PC-3 (cell line): ENCODE measurements at places on chromosomes 2 and 18. TPM values are rescaled to one million over a fixed set of nuclear protein-coding genes. Genes with fewer than 3 reads are reported as not detected.

GRCh38 chr2:58319481-58319880, 78.4 kb upstream of the FANCL start:
- peak; percentile 26 for DNase-seq

- peak; percentile 49 for DNase-seq
Measured at GRCh38 chr2:182133195-182133891, 147.7 kb downstream of the PPP1R1C start.

DNA sequence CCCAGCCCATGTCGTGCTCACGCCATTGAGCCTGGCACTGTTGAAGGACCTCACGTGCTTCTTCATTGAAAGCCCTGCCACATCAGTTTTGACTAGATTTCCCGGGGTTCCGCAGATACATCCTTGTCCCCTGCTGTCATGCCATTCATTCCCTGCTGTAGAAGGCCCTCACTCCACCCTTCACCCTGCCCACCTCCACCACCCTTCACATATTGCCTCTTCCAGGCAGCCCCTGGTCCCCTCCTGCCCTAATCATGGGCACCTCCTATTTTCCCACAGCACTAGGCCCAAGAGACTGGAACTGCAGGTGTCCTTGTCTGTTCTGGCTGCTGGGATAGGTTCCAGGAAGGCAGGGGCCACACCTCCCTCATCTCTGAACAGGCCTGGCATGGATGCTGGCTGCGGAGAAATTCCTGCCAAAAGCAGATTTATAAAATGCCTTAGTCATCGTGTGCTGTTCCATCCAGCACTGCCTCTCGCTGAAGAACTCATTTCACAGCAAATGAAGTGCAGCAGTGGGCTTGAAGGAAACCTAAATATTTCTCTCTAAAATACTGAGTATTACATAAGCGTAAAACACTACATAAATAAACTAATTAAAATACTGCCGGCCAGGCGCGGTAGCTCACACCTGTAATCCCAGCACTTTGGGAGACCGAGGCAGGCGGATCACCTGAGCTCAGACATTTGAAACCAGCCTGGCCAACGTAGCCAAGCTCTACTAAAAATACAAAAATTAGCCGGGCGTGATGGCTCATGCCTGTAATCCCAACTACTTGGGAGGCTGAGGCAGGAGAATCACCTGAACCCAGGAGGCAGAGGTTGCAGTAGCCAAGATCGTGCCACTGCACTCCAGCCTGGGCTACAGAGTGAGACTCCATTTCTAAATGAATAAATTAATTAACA, 38.4 kb downstream of the EIF4E2 start:
- DNase-seq = peak; percentile 94

DNA sequence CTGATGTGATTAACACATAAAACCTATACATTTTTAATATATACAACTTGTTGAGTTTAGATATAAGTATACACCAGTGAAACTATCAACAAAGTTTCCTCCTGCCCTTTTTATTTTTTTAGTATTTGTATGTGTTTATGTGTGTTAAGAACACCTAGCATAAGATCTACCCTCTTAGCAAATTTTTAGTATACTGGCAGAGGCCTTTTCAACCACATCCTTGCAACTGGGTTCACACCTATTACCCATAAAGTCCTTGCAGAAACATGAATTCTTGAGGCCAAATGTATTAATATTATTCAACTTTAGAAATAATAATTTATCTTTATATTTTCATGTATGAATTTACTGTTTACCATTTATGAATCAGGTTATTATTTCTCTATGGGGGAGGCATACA, 119.7 kb upstream of the CRIM1 start:
- DNase-seq = no peak

- DNase-seq = no peak
Measured at GRCh38 chr2:42809131-42809818, 16.9 kb upstream of the HAAO start.

GRCh38 chr2:223041527-223042109, 10.4 kb upstream of the KCNE4 start:
- DNase-seq = peak; percentile 86

The REG3G gene
- not detected in 2 replicates for total RNA-seq

DNA sequence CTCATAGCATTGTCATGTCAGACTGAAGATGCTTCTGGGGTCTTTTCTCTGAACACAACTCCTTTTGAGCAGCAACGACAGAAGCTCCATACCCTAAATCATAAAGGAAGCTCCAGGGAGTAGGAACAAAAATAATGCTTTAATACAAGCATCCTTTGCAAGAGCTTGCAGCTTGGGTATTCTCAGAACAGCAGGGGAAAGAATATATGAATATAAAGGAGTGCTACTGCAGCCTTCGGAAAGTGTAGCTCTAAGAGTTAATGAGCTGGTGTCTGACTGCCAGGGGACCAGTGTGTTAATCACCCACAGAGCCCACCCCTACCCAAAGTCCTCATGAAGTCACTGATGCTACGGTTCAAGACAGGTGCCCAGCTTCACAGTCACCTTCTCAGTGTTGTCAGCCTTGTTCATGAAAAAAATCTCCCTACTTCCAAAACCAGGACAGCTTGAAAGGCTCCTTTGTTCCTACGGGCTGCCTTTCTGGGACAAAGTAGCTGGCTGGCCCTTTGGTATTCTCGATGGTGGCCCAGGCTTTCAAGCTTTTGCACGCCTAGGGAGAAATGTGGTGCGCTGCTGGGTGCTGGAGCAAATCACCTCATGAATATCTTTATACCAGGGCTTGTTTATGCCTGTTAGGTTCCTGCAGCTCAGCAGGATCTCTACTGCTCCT, 259.7 kb downstream of the CMPK2 start:
- no peak for DNase-seq

GRCh38 chr2:125224830-125225229, 1199.7 kb downstream of the CNTNAP5 start:
- no peak for DNase-seq

GRCh38 chr2:137963535-137964065, 673 bp upstream of the HNMT start:
- DNase-seq = no peak

GRCh38 chr2:9370746-9371145, 52.6 kb downstream of the ITGB1BP1 start:
- DNase-seq = no peak

The IRS1 gene
- total RNA-seq = 38.8 and 43.8 TPM in 2 replicates

DNA sequence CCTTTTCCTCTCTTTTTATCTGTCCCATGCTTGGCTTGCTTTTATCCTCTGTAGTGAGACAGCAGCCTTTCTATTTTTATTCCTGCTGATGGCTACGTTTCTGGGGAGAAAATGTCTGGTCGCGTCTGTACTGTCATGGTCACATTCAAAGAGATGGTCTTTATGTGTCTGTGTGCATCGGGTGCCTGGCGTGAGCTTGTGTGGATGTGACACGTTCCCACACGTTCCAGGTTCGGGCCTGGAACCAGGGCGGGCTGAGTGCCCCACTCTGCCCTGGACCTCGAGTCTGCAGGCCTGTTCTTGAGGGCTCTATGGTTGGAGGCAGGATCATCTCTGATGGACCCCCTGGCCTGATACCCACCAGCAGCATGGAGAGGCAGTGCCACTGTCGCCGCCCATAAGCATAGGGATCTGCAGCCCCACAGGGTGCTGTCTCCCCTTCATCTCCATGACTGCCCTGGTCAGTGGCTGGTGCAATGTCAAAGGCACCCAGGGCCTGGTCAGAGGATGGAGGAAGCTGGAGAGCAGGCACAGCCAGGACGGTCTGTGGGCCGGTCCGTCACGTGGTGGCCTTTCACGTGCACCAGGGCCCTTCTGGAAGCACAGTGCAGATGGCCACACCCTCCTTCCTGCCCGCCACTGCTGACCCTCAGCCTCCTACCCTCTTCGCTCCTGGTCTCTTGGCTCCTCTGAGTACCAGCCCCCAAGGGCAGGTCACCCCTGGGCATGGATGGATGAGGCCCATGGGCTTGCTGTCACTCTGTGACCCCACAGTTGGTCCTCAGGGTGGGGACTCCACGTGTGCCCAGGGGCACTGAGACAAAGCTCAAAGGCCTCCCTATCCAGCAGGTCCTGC, 149.2 kb upstream of the TWIST2 start:
- DNase-seq = no peak

The MALL gene
- total RNA-seq = 123 and 136 TPM in 2 replicates

The RESP18 gene
- not detected in 2 replicates for total RNA-seq

DNA sequence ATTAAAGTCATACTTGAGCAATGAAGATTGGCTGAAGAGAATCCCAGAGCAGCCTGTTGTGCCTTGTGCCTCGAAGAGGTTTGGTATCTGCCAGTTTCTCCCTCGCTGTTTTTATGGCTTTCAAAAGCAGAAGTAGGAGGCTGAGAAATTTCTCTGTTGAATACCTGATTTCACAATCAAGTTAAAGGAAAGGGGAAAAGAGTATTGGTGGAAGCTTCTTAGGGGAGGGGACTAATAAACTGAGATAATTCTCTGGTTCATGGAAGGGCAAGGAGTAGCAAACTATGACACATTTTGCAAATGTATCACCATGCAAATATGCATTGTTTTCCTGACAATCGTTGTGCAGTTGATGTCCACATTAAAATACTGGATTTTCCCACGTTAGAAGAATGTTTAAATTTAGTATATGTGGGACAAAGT, at the start of gene IL1B:
Gene IL1B, minus strand, starts transcription at position 85 of the 423 bp plus-strand sequence. CDS start 550 bp downstream, outside the sequence.
- DNase-seq = peak; percentile 95

DNA sequence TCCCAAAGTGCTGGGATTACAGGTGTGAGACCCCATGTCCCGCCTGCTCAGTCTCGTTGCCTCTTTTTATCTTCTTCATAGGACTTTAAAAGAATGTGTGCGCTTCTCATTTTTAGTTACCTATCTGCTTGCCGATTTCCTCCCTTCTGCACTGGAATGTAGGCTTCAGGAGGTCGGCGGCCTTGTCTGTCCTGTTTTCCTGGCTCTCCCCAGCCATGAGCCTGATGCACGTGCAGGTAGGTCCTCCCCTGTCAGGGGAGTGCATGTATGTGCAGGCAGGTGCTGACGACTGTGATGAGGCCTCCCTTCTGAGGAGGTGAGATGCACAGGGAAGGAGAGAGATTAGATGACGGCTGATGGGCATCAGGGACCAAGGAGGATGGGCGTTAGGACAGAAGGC, 13.6 kb upstream of the ATP6V1C2 start:
- no peak for DNase-seq

GRCh38 chr18:22552254-22552653, 134.5 kb upstream of the CTAGE1 start:
- DNase-seq = peak; percentile 59

- no peak for DNase-seq
Measured at GRCh38 chr2:18159896-18160295, 281.4 kb downstream of the KCNS3 start.

The IDH1 gene
- 71.5 and 73.6 TPM in 2 replicates for total RNA-seq

GRCh38 chr2:201218780-201219179, 35.8 kb downstream of the CASP10 start:
- peak; percentile 72 for DNase-seq

The TWIST2 gene
- total RNA-seq = 4.4 and 5.8 TPM in 2 replicates

DNA sequence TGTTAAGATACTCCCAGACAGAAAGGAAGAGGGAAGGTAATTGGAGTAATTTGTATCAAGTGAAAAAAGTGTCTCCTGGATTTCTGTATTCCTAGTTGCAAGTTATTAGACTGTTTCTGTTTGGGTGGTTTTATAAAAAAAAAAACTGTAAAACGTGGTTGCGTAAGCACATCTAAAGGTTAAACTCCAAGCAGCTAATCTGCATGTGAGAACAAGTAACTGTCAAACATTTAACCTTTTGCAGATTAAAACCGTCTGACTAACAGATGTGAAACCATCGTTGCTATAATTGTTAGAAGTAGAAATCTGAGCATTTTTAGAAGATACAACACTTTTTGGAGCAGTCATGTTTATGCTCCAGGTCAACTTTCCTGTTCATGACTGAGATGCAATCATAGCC, 72.3 kb downstream of the AFF3 start:
- DNase-seq = no peak

DNA sequence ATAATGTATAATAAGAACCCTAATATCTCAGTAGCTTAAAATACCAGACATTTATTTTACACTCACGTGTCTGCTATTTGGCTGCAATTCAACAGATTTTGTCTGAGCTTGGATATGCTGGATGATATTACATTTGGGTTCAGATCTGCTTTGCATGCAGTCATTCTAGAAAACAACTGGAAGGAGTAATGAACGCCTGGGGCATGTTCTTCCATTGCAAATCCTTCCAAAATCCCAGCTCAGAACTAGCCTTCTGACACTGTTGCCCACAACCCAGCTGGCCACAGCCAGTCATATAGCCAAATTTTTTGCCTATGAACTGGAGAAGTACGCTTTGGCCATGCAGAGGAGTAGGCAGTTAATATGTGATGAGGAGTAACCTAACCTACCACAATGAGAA, 597.8 kb upstream of the VRK2 start:
- DNase-seq = no peak

The LIMS3 gene
- total RNA-seq = 0.26 TPM in 1 of 2 replicates, not detected in the other

DNA sequence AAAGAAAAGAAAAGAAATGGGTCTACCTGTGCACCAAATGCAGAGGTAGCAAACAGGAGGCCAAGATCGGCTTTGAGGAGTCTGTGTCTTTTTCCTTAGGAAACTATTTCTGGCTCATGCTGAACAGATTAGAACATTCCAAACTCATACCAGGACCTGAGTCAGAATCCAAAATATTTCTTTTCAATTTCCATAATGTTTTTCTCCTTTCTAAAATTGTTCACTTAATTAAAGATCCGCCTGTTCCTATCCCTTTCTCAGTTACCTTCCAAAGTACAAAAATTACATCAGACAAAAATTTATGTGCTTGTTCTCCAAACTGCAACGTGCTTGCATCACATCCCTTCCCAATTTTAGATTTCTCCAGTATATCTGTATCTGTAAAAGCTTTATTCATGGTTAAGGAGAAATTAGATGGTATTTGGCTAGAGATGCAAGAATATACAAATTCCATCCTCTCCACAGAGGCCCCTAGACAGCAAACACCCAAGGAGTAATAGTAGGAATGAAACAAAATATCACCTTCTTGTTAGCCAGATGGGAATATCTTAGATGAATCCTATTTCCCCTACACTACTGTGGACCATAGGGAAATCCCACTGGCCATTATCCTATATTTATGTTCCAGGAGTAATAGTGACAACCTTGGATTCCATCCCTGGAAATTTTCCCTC, 130.6 kb downstream of the LNPK start:
- DNase-seq = no peak

GRCh38 chr2:173347305-173348168, 7.1 kb upstream of the CDCA7 start:
- no peak for DNase-seq

DNA sequence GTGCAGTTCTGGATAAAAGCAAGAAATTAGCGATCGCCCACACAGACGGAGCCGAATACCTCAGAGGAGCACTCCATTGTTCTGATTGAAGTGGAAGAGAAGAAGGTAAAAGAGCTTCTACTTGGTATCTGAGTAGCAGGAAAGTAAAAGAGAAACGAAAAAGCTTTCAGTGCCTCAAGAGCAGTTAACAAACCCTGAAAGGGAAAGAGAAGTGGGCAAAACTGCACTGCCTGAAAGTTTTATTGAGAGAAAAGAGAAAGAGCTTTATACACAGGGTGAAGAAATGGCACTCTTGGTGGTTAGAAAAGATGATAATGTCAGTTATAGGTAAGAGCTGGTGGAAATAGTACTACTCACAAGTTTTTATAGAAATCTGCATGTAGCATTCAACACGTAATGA, 192.8 kb downstream of the CDCA7 start:
- DNase-seq = no peak

The RALB gene
- 49.1 and 57.9 TPM in 2 replicates for total RNA-seq

The IL1B gene
- 48.4 and 67.5 TPM in 2 replicates for total RNA-seq
